ENCODE measurements at places on chromosomes 1 and 21.
A peak's percentile ranks its signal among the peaks of the same experiment; 100 is the strongest.

DNA sequence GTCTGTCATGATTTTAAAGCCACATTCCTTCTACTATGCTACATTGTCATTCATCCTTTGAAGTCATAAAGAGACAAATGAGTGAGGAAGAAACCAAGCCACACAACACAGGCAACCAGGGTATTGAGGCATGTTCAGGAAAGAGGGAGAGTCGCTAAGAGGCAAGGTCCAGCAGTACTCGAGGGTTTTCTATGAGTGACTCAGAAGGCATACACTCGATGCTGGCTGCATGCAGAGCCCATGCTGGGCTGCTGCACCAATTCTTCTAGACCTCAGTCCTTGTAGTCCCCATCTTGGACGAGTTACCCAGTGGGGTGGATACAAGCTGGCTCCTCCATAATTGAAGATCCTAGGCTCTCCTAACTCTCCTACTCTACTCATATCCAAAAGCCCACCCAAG is 57.6 kb downstream of the OLFML2B start:
- DNase-seq: no peak

GRCh38 chr21:44854664-44855446 is 18.6 kb downstream of the PTTG1IP start:
- no peak for DNase-seq

DNA sequence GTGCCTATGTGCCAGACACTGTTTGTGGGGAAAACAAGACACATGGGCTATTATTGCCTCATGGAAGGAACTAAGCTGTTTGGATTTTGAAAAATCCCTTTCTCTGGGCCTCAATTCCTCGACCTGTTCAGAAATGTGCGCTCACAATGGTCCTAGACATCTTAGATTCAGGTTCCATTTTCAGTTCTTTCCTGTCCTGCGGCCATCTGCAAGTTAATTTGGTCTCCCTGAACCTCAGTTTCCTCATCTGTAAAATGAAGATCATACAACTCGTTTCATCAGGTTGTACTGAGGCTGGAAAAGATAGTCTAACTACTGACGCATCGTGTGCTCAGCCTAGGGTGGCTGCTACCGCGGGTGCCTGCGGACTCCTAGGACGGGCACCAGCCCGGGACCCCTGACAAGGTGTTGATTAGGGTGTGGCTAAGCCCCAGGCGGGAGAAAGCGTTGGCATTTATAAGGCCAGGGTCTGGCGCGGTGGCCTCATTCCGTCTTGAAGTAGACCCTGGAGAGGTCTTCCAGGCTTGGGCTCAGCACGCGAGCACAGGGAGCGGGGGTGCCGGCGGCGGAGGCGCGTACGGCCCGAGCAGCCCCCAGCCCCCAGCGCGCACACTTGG is 493 bp upstream of the ELOA start:
- DNase-seq: peak; percentile 23

- DNase-seq: no peak
Measured at GRCh38 chr1:164787834-164788231, 228.8 kb downstream of the PBX1 start.

GRCh38 chr1:111882559-111882958 is 106.9 kb downstream of the KCND3 start:
- no peak for DNase-seq

DNA sequence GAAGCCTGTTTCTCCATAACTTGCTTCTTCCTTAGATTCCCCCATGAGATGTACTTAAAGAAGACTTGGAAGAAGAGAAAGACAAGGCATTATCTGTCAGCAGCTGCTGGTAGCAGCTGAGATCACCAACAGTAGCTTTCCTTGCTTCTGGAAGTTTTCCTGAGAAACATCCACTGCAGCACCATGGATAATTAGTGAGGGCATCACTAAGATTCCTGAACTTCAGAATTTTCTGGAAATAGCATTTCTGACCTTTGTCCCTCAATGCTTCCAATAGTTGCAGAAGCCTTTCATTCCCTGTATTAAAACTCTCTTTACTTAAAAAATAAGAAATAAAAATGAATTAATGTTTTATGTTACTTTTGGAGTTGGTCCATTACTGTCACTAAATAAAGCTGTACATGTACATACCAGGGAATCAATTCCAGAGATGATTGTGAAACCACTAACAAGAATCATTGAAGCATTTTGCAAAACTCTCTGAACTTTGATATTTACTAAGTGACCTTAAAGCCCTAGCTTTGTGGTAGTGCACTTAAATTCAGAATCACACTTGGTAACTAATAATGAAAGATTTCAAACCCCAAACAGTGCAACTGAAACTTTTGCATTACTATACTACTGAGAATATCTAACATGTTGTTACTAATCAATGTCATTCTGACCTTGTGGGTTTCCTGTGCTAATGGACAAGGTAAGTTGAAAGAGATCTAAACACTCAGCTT is at the start of gene CFHR4:
Gene CFHR4, plus strand, starts transcription at position 538 of the 725 bp plus-strand sequence. Its CDS starts 99 bp downstream, at position 637.
- DNase-seq: peak; percentile 9

DNA sequence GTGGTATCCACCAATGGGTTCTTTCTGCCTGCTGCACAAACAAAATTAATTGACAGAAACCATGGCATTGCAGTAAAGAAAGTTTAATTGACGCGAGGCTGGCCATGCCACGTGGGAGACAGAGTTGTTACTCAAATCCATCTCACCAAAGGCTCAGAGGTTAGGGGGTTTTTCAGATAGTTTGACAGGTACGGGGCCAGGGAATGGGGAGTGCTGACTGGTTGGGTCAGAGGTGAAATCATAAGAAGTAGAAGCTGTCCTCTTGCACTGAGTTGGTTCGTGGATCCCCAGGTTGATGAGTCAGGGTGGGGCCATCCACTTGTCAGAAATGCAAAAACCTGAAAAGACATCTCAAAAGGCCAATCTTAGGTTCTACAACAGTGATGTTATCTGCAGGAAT is 941 bp upstream of the TBCE start:
- DNase-seq: no peak

DNA sequence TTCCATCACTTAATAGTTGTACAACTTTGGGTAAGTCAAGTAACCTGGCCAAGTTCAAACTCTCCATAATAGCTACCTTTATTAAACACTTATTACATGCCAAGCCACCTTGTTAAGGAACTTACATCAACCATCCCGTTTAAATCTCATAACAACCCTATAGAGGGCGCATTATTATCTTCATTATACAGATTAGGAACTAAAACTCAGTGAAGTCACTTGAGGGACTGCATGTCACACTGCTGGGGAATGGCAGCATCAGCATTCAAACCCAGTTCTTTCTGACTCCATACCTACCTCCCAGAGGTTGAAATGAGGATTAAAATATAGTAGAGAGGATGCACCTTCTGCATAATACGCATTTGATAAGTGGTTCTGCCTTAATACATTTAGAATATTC is 47.1 kb upstream of the PLA2G2C start:
- DNase-seq: peak; percentile 21

- DNase-seq: no peak
Measured at GRCh38 chr1:232357416-232357815, 272.5 kb downstream of the SIPA1L2 start.

GRCh38 chr1:200330741-200331428 is 79.0 kb downstream of the ZNF281 start:
- no peak for DNase-seq

DNA sequence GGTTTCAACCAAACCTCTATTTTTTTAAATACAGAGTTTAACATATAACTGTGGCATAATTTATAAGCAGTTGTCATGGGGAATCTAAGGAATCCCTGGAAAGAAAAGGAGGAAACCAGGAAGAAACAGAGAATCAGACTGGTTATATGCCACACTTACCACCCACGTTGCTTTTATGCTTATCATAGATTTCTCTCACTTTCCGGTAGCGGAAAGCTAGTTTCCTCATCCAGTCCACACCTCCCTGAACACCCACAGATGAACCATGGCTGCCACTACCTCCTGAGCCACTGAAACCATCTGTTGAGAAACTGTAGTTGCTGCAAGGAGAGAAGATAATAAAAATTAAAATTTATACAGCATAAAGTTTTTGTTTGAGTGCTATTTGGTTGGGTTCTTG is 33.5 kb downstream of the XKR8 start:
- no peak for DNase-seq

GRCh38 chr1:19974822-19975416 is 4.5 kb downstream of the PLA2G2A start:
- DNase-seq: peak; percentile 46

DNA sequence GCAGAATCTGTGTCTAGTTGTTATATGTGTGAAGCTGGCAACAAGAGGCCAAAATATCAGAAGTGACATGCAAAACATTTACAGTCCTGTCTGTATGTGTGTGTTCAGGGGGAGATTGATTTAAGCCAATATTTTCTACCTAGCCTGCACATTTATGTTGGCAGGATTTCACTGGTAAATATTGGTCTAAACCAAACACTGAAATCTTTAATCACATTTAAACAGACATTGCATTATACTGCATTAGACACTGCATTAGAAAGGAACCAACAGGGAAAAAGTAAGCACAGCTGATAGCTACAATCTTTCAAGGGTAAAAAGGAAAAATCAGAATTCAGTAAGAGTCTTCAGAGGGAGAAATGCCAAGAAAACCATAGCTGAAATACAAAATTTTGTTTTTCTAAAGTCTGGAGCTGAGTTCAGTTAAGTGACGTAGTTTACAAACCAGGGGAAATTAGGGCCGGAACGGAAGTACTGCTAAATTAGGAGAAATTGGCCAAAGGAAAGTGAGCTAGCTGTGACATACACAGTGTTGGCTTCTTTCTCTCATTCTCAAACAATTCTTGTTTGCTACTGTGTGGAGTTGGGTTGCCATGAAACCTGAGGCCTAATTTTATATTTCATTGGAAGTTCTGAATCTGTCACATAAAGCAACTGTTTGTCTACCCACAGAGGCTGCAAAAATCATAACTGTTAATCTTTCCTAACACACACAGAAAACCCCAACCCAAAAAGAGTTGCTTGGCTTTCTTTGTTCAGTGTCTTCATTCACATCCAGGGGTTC is 217.3 kb upstream of the SGIP1 start:
- no peak for DNase-seq

DNA sequence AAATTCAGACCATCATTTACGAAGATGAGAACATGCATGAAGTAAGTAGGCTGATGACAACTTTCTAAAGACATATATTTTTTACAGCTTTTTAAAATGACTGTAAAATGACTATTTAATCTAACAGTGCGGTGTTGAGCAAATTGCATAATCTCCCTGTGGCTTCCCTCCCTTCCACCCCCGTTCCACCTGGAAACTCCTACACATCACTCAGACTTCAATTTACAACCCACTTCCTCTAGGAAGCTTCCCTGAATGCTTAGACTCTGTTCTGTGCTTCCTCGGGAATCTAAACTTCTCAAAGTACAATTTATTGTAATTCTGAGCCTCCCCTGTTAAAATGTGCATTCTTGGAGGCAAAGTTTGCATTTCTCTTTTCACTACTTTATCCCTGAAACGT is 354.9 kb downstream of the DPYD start:
- DNase-seq: no peak

DNA sequence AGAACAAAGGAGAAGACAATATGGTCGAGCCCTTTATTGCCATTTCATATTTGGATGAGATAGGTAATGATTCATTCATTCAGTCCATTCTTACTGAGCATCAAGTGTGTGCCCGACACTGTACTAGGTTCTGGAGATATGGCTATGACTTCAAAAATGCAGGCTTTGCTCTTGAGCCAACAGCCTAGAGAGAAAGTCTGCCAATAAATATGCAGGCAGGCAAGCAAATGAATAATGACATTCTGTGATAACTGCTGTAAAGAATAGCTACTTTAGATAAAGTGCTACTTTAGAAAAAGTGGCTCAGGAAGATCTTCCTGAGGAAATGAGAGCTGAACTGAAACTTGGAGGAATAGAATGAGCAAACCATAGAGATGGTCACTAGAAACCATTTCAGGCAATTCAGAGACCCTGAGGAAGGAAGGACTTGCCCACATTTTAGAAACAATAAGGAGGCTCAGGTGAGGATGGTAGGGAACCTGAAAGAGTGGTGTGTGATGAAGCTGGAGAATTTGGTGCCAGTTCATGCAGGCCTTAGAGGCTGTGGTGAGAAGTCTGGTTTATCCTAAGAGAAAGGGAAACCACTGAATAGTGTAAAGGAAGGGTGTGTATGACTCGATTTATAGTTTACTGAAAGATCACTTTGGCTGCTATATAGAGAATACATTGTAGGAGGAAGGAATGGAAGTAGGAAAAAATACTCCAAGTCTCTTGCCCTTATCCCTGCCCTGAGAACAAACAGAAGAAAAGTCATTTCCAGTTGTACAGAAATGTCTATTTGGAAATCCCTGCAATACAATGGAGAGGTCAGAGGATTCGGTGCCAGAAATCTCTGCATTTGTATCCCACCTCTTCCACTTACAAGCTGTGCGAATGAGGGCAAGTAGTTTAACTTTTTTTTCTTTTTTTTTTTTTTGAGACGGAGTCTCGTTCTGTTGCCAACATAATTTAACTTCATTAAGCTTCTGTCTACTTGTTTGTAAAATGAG is 167.9 kb downstream of the VPS13D start:
- no peak for DNase-seq

DNA sequence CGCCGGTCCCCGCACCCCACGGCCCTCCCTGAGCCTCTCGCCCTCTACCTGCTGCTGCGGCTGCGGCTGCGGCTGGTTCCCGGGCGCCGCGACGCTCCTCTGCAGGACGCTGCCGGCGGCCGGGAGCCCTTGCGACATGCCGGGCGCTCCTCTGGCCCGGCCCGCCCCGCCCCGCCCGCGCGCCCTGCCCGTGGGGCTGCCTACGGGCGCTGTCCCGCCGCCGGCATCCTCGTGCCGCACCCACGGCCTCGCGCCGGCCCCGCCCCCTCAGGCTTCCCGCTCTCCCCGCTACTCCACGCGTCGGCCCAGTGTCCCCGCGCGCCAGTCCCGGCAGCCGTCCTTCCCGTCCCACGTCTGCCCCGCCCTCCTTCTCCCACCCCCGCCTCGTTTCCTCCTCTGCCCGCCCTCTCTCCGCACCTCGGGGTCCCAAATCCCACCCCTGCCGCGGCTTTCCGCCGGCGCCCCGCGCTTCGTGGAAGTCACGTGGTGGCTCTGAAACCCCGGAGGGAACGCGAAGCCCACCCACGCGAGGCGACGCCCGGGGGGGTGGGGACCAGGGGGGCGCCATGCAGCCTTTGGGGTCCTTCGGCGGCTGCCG is at the start of gene BATF3:
Gene BATF3, minus strand, starts transcription at position 216 of the 598 bp plus-strand sequence. Its CDS starts 78 bp downstream, at position 138.
- DNase-seq: peak; percentile 26

- DNase-seq: no peak
Measured at GRCh38 chr1:12629985-12630760, 12.2 kb upstream of the DHRS3 start.

DNA sequence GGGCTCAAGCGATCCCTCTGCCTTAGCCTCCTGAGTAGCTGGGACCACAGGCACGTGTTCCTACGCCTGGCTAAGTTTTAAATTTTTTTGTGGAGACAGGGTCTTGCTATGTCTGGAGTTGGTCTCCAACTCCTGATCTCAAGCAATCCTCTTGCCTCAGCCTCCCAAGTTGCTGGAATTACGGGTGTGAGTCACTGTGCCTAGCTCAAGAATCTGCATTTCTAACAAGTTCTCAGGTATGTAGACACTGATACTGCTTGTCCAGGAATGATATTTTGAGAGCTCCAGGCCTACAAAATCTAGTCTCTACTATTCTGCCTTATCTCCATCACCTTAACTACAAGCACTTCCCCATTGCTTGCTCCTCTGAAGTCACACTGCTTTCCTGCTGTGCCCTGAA is 22.3 kb downstream of the ANGPTL7 start:
- no peak for DNase-seq

Measured in fibroblast of skin of back (primary cell).